Choroid plexus epithelial cell (primary cell): ENCODE measurements at places on chromosomes 16 and 17.

- DNase-seq, result peak; percentile 22
Observed at GRCh38 chr17:57595947-57596695, 149.0 kb downstream of the CCDC182 start.

DNA sequence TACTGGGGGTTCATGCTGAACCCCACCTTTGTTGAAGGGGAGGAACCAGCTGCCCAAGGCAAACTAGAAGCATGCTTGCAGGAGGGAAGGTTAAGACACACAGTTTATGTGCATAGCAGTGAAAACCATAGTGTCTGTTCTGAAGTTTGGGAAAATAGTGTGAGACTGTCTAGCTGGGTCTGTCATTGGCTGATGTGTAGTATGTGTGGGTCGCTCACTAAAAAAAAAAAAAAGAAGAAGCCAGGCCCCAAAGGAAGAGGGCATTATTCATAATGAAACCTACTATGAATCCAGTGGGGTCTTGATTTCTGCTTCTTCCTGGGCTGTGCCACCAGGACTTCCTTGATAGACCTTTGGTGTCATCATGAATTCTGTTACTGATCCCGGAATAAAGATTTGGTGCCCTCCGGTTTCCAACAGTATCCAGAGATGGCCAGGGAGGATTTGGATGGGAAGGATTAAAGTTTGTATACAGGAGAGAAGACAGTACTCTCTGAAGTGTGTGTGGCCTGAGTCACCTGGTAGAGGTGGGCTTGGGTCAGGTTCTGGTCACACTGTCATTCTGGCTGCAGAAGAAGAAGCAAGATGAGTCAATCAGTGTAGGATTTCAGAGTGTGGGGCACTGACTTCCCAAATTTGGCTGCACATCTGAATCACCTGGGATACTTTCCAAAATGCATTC lies 220.3 kb downstream of the PRKCA start:
- DNase-seq, result no peak

DNA sequence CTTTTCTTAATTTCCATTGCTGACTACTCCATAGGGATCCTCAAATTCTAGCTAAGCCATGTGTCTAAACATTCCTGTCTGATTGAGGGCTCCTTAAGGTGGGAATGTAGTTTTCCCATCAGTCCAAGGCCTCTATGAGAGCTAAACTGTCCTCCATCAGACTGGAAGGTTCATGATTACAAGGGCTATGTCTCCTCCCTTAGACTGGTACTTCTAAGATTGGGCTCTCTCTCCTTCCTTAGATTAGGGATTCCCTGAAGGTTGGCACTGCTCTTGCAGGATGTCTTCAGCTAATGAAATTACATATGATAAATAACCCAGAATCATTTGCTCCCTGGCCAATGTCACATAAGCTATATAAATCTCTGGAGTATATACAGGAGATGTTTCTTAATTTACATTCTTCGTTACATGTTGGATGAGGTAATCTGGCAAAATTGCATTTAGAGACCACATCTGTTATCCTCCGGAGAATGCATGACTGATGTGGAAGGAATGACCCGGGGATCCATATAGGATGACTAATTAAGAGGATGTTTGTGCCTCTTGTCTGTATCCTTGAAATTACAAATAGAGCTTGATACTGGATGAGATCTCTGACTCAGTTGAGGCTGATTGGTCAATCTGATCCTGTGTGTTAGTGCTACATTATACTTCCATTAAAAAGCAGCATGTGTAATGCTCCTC lies 14.2 kb downstream of the B4GALNT2 start:
- DNase-seq, result peak; percentile 98

DNA sequence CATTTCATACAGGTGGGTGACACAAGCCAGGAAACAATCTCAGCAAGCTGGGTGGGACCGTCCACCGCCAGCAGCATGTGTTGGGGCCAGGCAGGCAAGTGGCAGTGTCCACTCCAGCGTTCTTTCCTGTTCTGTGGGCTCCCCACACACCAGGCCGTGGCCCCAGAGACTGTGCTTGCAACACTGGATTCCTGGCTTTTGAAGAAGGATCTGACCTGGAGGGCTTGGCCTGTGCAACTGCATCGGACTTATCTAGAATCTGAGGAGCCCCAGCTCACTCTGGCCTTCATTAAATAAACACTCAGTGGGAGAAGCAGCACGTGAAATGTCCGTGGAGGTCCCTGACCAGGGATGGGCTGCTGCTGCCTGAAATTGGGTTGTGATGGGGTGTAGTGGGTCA lies 3.2 kb downstream of the KSR1 start:
- peak; percentile 40 for DNase-seq

GRCh38 chr17:72588961-72589360 lies 468.1 kb downstream of the SOX9 start:
- no peak for DNase-seq

- peak; percentile 69 for DNase-seq
Observed at GRCh38 chr17:40915721-40916256, 21.7 kb downstream of the KRT23 start.

GRCh38 chr16:52462816-52463215 lies 84.1 kb downstream of the TOX3 start:
- DNase-seq, result no peak

DNA sequence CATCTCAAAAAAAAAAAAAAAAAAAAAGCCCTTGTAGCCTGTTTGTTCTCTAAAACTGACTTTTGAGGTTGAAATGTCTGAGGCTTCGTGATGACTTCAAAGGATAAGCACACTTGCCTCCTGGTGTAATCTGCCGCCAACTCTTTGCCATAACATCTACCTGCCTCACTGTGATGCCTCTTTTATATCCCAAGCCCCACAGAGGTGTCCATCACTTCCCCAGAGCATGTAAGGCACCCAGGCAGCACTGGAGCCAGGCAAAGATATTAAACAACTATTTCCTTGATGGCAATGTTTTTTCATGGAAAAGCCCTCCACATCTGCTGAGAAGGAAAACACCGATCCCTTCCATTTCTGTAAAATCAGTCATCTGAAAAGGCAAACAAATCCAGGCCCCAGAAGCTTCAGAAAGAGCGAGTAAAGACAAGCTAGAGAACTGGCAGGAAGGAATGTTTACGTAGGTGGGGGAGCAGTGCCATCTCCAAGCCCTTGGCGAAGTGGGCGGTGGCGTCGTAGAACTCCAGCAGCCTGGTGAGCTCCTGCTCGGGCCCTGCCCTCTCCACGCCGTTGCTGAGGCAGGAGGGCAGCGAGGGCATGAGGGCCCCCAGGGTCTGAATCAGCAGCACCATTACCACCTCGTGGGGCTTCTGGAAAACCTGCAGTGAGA lies 28.6 kb downstream of the COG7 start:
- DNase-seq, result no peak

DNA sequence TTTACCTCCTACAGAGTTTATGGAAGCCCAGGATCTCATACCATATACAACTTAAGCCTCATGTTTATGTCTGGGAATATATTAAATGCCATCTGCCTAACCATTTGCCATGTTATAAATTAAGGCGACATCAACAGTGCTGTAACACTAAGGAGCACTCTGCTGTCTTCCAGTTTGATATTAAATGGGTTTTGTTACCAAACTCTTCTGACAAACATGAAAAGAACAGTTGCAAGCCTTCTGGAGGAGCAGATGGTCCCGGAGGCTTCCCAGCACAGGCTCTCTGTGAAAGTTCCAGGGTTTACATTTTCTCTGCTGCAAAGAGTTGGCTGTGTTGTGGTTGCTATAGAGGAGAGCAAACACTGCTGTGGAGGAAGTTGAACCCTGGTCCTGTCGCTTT lies 545.3 kb upstream of the SALL1 start:
- DNase-seq, result no peak

DNA sequence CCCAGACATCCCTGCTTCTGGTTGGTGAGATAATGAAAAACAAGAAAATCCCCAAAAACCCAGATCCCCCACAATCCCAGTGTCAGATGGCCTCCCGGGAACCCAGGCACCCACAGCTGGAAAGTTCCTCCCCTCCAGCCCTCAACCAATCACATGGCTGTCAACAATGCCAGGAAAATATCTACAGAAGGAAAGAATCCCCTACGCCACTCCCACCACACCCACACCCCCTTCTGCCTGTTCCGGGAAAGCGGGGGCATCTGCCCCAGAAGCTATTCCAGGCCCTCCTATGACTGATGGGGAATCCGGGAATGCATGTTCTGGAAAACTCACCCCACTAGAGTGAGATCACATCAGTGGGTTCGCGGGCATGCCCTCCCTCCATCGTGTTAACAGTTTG lies 1.8 kb downstream of the TMEM95 start:
- DNase-seq, result no peak

DNA sequence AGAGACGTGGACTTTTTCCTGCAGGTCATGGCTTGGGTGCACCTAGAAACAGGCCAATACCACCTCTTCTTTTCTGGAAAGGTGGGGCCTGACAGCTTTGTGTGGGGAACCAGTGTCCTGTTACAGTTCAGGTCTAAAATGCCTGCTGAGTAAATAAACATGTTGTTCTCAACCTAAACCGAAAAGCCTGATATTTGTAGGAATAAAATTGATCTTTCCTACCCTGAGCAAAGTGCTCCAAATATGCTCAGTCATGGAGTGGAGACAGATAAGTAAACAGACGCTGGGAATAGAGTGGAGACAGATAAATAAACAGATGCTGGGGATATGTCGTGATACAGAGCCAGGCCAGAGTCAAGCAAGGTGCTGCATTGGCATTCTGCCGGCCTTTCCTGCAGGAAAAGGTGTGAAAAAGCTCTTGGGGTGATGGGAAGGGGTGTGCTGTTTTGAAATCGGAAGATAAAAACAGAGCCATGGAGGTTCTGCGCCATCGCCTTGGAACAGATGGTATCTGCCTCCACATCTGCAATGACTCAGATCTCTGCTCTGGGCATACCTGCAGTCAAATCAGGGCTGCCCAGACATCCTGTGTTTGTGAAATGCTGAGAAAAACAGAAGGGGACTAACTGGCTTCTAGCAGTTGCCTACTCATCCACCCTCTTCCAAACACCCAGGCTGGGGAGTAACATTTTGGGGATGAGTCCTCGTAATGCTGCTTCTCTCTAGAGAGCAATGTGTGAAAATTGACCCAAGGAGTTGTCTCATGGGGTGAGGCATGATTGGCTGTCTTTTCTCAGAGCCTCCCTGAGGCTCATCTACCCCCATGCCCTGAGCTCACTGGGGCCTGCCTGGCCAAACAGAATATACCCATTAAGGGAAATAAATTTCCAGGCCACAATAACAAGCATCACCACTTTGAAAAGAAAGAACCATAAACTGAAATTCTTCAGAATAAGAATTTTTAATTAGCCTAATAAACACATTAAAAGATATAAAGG lies 16.8 kb upstream of the TRPV2 start:
- no peak for DNase-seq

DNA sequence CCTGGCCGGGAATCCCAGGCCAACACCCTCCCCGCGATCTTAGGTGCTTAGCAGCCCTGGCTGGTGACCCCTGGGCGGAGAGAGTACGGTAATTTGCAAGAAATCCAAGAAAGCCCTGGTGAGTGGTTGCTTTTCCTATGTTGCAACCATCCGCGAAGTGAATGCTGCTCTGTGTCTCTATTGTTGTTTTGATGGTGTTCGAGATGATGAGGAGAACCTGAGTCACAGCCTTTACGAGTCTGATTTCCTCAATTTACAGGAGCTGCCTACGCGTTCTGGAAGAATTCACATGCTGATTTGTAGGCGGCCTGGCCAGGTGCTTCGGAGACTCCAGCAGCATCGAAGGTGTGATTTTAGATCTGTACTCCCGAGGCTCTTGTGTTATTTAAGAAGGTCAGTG lies 63.3 kb downstream of the TMEM235 start:
- peak; percentile 68 for DNase-seq

- no peak for DNase-seq
Observed at GRCh38 chr16:51125992-51126391, 25.1 kb downstream of the SALL1 start.

- peak; percentile 28 for DNase-seq
Observed at GRCh38 chr16:88649195-88649923, 1.5 kb downstream of the CYBA start.

- DNase-seq, result no peak
Observed at GRCh38 chr16:75288181-75288580, 36.8 kb upstream of the BCAR1 start.

DNA sequence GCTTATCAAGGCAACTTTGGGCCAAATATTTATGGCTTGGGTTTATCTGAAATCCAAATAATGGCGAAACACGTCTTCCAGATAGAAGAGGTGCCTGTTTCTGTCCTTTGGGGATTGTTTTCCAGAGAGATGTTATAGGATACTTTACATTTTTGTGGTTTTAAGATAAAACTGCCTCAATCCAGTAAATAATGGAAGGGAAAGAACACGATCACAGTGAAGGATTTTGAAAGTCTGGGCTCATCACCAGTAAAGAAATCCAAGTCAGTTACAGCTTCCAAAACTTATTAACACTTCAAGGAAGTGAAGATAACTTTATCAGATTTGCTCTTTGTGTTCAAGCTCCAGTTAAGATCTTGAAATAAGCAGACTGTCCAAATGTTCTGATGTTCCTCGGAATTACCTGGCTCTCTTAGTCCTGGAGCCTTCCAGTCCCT lies 30.1 kb downstream of the DNAH2 start:
- peak; percentile 76 for DNase-seq
